NCI-H1105 (cell line): ENCODE measurements at places on chromosomes 11 and 22.
A peak's percentile ranks its signal among the peaks of the same experiment; 100 is the strongest.

- DNase-seq, result no peak
Measured at GRCh38 chr11:722346-722811, 16.3 kb downstream of the EPS8L2 start.

DNA sequence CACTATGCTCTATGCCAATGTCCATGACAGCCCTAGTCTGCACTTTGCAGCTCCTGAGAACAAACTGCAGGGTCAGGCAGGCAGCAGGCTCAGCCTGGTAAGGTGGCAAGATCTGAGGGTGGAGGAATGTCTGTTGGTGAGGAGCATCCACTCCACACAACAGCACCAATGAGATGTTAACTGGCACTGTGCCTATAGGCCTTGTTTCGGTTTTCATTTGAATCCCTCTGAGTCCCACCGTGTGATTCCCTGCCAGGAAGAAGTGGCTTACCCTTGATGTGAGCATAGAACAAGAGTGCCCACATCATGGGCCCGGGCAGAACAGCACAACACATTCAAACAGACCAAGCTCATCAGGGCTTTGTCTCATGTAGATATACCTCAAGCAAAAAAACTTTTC, 44.1 kb upstream of the CHRM4 start:
- no peak for DNase-seq

DNA sequence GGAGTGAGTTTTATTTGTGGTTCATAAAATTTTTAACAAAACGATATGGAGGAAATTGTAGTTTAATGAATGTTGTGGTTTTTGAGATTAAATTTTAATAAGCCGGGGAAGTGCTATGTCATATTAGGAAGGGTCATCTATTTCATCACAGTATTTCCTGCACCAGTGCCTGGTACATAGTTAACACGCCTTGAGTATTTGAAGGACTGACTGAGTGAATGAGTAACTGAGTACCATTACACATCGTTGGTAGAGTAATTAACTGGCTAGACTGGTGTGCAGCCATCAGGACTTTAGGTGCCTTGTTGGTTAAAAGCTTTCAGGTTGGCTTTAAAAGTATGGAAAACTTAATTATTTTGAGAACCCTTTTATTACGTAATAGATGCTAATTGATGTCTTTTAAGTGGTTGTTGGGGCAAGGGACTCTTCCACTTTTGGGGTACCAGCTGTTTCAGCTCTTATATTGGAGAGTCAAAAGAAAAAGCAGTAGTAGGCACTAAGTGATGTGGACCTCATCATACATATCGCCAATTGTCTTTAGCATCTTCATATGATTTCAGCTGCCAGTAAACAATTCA, 101.8 kb downstream of the DDX10 start:
- DNase-seq, result no peak

- DNase-seq, result peak; percentile 85
Measured at GRCh38 chr11:113591117-113591516, 115.0 kb downstream of the TMPRSS5 start.

- DNase-seq, result peak; percentile 97
Measured at GRCh38 chr11:12249590-12250260, 127.6 kb upstream of the PARVA start.

- no peak for DNase-seq
Measured at GRCh38 chr11:76385903-76386302, 4.8 kb downstream of the GVQW3 start.

DNA sequence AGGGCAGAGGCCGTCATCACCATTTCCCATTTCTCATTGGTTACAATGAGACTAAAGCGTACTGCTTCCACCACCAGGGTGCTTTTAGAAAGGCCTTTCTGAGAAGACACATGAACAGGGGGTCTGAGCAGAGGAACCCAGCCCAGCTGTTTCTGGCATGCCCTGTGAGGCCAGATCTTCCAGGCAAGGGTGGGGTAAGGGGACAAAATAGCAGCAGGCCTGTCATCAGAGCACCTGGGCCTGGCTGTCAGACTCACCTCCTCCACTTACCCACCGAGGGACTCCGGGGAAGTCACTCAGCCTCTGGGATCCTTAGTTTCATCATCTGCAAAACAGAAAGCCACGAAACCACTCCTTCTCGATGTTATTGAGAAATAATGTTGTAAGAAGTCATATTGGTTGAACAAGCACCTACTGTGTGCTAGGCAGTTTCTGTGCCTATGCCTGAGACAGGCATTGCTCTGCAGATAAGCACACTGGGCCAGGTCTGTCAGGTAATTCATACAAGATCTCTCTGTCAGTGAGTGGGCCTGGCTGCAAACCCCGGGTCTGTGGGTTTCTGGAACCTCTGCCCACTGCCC, 8.8 kb upstream of the WNT11 start:
- DNase-seq, result no peak

- no peak for DNase-seq
Measured at GRCh38 chr22:45757068-45757467, 85.4 kb downstream of the ATXN10 start.

GRCh38 chr11:69489031-69489745, 7.7 kb downstream of the LINC01488 start:
- DNase-seq, result no peak

DNA sequence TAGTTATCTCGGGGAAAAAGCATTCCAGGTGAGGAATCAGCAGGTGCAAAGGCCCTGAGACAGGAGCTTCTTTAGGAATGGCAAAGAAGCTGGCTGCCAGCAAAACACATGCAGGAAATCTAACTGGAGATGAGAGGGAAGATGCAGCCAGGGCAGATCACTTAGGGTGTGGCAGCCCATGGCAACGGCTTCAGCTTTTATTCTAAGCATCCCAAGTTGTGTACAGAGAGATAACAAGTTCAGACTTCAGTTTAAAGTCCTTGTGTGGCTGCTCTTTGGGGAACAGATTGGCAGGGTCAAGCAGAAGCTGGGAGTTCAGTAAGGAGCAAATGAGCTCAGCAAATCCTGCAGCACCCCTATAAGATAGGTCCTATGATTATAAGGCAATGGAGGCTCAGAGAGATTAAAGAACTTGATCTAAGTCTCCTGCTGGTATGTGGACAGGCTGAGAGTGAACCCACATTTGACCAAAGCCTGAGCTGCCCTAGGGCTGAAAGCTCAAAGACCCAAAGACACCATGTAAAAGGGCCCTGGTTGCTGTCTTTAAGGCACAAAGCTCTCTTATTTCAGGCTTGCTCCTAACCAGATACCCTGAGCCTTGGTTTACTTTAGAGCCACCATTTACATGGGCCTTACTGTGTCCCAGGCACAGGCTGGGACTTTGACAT, 466.8 kb downstream of the SOX6 start:
- no peak for DNase-seq

GRCh38 chr11:34397120-34397519, 39.3 kb upstream of the ABTB2 start:
- DNase-seq, result no peak

DNA sequence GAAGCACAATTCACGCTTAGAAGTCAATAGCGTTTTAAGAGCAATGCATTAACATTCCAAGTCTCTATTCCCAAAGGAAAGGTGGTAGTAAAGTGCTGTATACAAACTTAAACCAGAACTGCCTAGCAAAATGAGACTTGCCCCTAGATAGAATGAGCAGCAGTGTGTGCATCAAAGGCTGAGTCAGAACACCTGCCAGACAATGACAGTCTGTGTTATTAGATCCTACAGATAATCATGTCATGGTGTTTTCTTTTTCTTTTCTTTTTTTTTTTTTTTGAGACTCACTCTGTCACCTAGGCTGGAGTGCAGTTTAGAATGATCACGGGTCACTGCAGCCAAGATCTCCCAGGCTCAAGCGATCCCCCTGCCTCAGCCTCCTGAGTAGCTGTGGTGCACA, 1.6 kb downstream of the RTCB start:
- DNase-seq, result no peak

GRCh38 chr11:27111896-27112295, 71.3 kb downstream of the BBOX1 start:
- DNase-seq, result no peak

DNA sequence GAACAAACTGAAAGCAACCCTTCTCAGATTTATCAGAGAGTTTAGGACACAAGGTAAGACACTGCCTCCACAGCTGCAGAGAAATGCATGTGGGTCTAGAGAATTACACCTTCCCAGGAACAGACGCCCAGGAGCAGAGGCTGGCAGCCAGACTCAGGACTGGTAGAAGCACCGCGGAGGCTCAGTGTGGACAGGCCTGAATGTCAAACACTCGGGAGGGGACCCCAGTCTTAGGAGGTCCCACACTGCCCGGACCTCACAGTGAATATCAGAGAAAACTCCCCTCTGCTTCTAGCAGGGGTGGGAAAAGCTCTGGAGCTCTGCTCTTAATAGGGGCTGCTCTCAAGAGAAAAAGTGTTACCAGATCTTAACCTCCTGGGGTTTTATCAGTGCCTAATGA, 952.7 kb downstream of the BRD1 start:
- DNase-seq, result no peak

DNA sequence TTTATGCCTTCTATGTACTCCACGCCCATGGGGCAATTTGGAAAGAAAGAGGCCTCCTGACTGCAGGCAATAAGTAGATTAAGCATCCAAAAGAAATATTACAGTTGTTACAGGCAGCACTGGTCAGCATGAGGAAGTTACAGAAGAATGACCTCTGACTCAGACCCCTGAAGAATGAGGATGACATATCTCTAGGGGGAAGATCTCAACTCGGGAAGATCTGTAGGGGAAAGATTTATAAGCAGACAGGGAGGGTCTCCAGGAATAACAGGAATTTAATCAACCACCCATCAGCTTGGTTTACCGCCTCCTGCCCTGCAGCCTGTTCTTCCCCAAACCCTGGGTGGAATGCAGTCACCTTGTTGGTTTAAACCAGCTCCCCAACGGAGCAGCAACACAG, 58.0 kb downstream of the RCN1 start:
- no peak for DNase-seq

DNA sequence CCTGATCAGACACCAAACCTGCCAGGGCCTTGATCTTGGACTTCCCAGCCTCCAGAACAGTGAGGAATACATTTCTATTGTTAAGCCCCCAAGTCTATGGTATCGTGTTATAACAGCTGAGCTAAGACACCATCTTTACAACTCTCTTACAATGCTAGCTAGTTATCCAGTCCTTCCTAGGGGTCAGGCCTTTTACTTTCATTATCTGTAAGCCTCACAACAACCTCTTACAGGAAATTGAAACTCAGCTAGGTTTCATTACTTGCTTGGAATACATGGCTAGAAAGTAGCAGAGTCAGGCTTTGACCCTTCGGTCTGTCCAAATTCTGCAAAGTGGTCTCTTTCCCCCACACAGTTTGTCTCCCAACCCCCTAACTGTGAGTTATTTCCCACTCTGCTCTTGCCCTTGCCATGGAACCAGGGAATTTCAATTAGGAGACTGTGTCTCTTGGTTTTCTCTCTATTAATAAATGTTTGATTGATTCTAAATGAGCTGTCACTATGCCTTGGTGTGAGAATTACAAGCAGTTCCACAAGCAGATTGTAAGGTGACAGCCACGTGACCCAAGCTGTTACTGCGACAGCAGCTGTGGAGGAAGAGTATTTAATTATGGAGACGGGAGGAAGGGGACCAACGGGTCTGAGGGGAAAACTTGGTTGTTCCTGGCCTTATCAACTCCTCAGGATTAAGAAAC, 38.4 kb upstream of the CLMP start:
- DNase-seq, result no peak

GRCh38 chr22:40928657-40929056, 22.5 kb upstream of the RBX1 start:
- DNase-seq, result no peak

- DNase-seq, result no peak
Measured at GRCh38 chr22:49548356-49549202, 279.1 kb downstream of the BRD1 start.

DNA sequence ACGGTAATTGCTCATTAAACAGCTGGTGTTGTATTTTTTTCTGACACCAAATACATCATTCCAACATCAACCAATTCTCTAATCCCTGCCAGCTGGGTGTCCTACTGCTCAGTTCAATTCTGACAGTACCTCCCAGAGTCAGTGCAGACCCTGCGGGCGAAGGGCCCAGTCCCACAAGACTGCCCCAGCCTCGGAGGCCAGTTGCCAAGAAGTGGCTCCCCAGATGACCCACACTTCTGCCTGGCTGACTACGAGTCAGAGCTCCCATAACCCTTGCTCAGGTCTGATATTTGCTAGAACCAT, 147.2 kb downstream of the CTTN start:
- DNase-seq, result no peak

DNA sequence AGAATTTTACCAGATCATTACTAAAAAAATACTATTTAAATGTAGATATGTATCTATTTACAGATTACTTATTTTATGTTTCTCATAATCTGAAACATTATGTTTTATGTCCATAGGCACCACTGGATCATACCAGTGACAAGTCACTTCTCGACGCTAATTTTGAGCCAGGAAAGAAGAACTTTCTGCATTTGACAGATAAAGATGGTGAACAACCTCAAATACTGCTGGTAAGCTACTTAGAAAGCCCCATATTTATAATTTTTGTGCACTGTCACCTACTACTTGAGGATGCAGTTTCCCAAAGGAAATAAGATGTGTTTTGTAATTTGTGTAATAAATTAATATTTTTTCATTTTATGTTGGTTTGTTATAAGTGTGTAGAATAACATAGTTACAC, 42.6 kb downstream of the USP47 start:
- no peak for DNase-seq

- no peak for DNase-seq
Measured at GRCh38 chr11:42417691-42418090, 894.1 kb upstream of the API5 start.

- no peak for DNase-seq
Measured at GRCh38 chr11:111259896-111260295, 14.4 kb downstream of the POU2AF2 start.

DNA sequence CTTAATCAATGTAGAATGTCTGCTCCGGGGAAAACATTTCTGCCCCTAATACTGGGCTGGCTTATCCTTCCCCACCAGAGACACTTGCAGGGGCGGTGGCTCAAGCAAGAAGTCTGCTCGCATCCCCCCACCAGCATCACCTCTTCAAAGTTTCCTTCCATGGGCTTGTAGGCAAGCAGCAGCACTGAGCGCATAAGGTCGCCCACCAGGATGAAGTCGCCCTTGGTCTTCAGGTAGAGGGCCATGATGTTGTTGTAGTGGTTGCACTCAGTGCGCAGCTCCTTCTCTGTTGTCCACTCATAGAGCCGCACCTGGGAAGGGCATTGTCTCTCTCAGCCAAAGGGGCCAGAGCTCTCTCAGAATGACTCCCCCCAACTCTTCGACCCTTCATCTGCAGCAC, 8.6 kb upstream of the VWCE start:
- DNase-seq, result no peak

DNA sequence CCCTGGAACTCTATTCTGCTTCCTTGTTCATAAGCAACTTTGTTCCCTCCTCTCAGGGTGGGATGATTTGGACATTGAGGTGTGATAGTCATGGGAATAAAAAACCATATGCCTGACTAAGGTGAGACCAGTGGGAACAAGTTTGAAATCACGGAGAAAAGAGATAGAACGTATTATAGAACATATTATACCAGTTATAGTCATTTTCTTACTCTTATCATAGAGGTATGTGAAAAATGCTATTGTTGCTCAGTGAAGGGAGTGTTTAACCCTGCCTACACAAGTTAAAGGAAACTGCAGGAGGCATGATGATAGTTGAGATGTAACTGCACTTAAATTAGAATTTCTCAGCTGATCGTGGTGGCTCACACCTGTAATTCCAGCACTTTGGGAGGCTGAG, 15.5 kb downstream of the OR6Q1 start:
- DNase-seq, result no peak

- DNase-seq, result no peak
Measured at GRCh38 chr11:69120096-69120875, 35.4 kb upstream of the SMIM38 start.

GRCh38 chr11:31262761-31263160, 106.8 kb downstream of the DCDC1 start:
- DNase-seq, result no peak
